ENCODE measurements at places on chromosomes 13 and 19. TPM values are rescaled to one million over a fixed set of nuclear protein-coding genes. Genes with fewer than 3 reads are reported as not detected.

DNA sequence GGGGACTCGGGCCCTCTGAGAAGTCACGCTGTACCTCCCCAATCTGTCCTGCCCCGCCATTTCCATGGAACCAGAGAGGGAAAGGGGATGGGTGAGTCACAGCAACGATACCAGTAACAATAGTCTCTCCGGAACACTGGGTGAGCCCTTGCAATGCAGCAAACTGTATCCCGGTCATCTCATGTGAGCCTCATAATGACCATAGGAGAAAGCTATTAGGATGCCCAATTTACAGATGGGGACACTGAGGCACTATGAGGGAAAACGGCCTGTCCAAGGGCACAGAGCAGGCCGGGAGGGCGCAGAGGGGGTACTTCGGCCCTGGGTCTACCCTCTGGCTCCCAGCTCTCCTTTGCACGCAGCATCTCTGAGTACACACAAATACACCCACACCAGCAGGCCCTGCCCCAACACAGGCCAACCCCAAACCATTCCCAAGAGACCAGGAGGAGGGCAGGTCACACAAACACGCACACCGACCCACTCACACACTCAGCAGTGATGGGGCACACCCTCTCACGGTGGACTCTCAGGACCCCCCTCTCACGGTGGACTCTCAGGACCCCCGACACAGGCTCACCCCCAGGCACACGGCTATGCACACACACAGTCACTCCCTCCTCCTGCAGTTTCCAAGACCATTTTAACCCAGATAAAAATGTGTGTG lies 18.2 kb downstream of the LRRC4B start:
- no peak for DNase-seq
- H3K36me3 ChIP-seq = no peaks in the 10 kb centered on the region
- H3K27me3 ChIP-seq = peaks cover 41% of the 10 kb centered on the region
- H3K4me1 ChIP-seq = peaks cover 3% of the 10 kb centered on the region
- no peak overlapping the region for H3K4me3 ChIP-seq

- H3K27me3 ChIP-seq = no peaks in the 10 kb centered on the region
- H3K36me3 ChIP-seq = peaks cover 41% of the 10 kb centered on the region
- no peak for DNase-seq
- H3K27ac ChIP-seq = peak overlapping the region; percentile 49
- H3K4me1 ChIP-seq = peaks cover 37% of the 10 kb centered on the region
- no peak overlapping the region for H3K4me3 ChIP-seq
Observed at GRCh38 chr19:55611983-55612645, 6.7 kb downstream of the ZNF865 start.

DNA sequence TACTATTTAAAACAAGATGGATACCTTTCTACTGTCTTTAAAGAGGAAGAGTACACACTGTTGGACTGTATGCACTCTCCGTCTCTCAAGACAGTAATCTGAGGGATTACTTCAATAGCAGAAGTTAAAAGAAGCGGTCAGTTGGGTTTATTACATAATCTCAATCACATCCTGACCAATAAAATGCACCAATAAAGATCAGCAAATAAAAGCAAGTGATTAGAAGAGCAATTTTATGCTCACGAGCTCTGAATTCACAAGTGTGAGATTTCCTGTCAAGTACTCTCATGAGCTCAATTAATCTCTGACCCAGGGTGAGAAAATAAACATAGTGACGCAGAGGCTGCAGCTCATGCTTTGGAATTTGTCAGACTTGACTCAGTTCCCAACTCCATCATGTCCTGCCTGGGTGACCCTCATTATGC lies 12.2 kb downstream of the ABCC4 start:
- H3K4me1 ChIP-seq = no peaks in the 10 kb centered on the region
- H3K36me3 ChIP-seq = no peaks in the 10 kb centered on the region
- H3K27me3 ChIP-seq = no peaks in the 10 kb centered on the region
- H3K27ac ChIP-seq = no peak overlapping the region

DNA sequence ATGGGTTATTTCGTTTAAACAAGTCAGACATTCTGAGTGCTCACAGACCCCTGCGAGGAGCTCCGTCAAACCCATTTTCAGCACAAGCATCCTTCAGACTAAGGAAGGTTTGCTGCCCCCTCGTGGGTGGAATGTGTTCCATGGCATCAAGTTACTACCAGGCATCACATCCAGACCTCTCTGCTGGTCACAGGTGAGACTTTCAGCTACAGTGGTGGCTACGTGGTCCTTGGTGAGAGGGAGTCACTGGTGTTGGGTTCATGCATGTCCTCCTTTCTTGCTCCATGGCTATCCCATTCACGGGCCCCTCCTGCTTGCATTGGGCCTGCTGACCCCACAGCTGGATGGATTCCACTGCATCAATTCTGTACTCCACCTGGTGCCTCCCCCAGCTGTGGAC lies 9.1 kb upstream of the LILRB5 start:
- no peaks in the 10 kb centered on the region for H3K4me1 ChIP-seq
- H3K27ac ChIP-seq = no peak overlapping the region
- H3K4me3 ChIP-seq = no peak overlapping the region
- peaks cover 11% of the 10 kb centered on the region for H3K27me3 ChIP-seq
- DNase-seq = peak; percentile 91

PODNL1 gene
- total RNA-seq = not detected

GRCh38 chr19:39839678-39840327 lies 5.8 kb upstream of the DYRK1B start:
- no peaks in the 10 kb centered on the region for H3K27me3 ChIP-seq
- H3K4me1 ChIP-seq = peaks cover 41% of the 10 kb centered on the region
- H3K4me3 ChIP-seq = no peak overlapping the region
- H3K27ac ChIP-seq = peak overlapping the region; percentile 57
- DNase-seq = no peak
- H3K36me3 ChIP-seq = peaks cover 63% of the 10 kb centered on the region

DNA sequence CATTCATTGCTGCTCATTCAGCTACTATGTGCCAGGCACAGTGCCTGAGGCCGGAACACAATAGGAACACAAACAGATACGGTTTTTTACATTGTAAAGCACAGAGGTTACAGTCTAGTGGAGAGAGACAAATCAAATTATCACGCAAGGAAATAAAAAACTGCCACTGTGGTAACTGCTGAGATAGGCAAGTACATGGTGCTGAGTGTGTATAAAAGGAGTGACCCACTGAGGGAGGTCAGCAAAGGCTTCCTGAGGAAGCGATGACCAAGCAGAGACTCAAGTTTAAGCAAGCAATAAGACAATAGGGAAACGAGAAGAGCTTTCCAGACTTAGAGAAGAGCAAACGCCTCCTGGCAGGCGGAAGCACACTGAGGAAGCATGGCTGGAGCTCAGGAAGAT lies 56.4 kb downstream of the NUFIP1 start:
- H3K36me3 ChIP-seq = no peaks in the 10 kb centered on the region
- H3K4me3 ChIP-seq = no peak overlapping the region
- DNase-seq = no peak
- H3K4me1 ChIP-seq = peaks cover 8% of the 10 kb centered on the region

- no peak overlapping the region for H3K4me3 ChIP-seq
- H3K36me3 ChIP-seq = peaks cover 3% of the 10 kb centered on the region
- H3K4me1 ChIP-seq = no peaks in the 10 kb centered on the region
- no peak overlapping the region for H3K27ac ChIP-seq
- peak; percentile 55 for DNase-seq
Observed at GRCh38 chr19:50252111-50252886, 48.9 kb downstream of the MYH14 start.

- no peak overlapping the region for H3K27ac ChIP-seq
- H3K36me3 ChIP-seq = no peaks in the 10 kb centered on the region
- no peaks in the 10 kb centered on the region for H3K27me3 ChIP-seq
- no peaks in the 10 kb centered on the region for H3K4me1 ChIP-seq
Observed at GRCh38 chr13:67101730-67102467, 128.2 kb downstream of the PCDH9 start.

KCNN4 gene
- total RNA-seq = 49.6 TPM

DNA sequence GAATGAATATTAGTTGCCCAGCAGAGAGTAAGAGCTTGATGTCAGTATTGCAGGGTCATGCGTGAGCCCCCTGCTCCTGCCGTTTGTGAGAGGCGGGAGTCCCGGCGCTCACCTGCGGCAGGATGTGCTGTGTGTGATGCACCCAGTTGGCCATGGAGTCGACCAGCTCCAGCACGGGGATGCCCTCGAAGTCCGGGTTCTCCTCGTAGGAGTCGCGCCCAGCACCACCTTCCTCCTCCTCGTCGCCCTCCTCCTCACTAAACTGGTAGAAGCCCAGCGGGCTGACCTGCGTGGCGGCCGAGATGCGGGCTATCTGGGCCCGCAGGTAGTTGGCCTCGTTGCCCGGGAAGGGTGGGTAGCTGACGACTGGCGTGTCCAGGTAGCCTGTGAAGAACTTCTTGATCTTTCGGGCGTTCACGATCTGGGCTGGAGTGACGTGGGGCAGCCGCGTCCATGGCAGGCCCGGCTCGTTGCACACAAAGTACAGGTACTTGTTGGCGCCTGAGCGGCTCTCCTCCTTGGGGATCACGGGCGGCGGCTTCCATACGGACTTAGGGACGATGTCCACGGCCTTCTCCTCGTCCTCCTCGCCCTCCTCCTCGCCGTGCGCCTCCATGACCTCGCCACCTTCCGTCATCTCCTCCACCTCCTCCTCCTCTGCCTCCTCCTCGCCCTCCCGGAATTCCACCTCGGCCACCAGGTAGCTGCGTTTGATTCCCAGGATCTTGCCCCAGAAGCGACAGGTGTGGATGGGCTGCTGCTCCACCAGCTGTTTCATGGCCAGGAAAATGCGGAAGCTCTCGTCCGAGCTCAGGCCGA lies 10.8 kb downstream of the RSPH6A start:
- H3K27ac ChIP-seq = no peak overlapping the region
- peaks cover 1% of the 10 kb centered on the region for H3K27me3 ChIP-seq
- no peak overlapping the region for H3K4me3 ChIP-seq
- peaks cover under 1% of the 10 kb centered on the region for H3K4me1 ChIP-seq

DNA sequence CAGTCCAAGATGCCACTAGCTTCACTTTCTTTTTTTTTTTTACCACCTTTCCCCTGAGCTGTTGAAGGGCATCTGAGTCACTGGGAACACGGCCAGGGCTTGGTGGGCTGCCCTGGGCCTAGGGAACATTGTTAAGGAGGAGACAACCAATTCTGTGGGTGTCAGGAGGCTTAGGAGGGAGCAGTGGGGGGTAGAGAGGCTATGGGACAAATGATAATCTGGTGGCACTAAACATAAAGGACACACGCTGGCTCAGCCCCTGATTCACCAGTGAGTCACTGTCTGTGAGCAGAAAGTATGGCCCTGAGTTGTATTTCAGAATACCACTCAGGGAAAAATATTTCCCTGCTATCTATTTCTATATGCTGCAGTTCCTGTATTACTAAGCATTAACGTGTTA lies 207.8 kb downstream of the DCLK1 start:
- DNase-seq = no peak
- H3K27me3 ChIP-seq = no peaks in the 10 kb centered on the region
- H3K4me3 ChIP-seq = no peak overlapping the region
- H3K27ac ChIP-seq = no peak overlapping the region
- H3K4me1 ChIP-seq = no peaks in the 10 kb centered on the region

DNA sequence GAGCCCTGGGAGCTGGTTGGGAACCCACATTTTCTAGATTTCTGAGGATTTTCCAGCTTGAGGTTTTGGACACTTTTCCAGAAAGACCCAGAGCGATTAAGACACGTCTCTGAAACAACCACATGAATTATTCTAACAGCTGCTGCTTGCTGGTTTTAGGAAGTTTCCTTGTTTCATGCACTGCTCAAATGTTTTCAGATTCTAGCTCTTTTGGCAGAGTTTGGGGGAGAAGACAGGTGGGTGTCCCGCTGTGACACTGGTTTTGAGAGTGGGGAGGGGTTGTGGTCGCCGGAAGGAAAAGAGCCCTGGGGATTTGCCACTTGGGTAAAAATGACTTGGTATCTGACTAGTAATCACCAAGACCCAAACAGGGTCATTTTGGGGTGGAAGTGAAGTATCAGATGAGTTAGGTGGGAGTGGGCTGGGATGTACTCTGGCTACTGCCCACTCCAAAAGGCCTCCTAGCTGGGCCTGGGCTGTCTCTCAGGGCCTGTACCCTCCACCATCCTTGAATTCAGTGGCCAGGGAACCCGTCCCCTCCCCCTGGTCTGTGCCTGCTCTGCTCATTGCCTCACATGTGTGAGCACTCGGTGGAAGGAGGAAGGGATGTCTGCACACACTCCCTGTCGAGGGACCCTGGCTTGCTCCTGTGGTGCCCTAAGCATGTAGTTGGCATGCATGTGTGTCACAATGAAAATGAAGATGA lies 13.2 kb downstream of the GATAD2A start:
- H3K4me3 ChIP-seq = no peak overlapping the region
- H3K36me3 ChIP-seq = peaks cover 24% of the 10 kb centered on the region
- H3K27me3 ChIP-seq = no peaks in the 10 kb centered on the region
- H3K4me1 ChIP-seq = peaks cover 74% of the 10 kb centered on the region

- no peak overlapping the region for H3K4me3 ChIP-seq
- no peak for DNase-seq
- peaks cover 75% of the 10 kb centered on the region for H3K4me1 ChIP-seq
- peak overlapping the region; percentile 46 for H3K27ac ChIP-seq
- H3K27me3 ChIP-seq = no peaks in the 10 kb centered on the region
Observed at GRCh38 chr13:40488869-40489391, 177.5 kb downstream of the FOXO1 start.

DNA sequence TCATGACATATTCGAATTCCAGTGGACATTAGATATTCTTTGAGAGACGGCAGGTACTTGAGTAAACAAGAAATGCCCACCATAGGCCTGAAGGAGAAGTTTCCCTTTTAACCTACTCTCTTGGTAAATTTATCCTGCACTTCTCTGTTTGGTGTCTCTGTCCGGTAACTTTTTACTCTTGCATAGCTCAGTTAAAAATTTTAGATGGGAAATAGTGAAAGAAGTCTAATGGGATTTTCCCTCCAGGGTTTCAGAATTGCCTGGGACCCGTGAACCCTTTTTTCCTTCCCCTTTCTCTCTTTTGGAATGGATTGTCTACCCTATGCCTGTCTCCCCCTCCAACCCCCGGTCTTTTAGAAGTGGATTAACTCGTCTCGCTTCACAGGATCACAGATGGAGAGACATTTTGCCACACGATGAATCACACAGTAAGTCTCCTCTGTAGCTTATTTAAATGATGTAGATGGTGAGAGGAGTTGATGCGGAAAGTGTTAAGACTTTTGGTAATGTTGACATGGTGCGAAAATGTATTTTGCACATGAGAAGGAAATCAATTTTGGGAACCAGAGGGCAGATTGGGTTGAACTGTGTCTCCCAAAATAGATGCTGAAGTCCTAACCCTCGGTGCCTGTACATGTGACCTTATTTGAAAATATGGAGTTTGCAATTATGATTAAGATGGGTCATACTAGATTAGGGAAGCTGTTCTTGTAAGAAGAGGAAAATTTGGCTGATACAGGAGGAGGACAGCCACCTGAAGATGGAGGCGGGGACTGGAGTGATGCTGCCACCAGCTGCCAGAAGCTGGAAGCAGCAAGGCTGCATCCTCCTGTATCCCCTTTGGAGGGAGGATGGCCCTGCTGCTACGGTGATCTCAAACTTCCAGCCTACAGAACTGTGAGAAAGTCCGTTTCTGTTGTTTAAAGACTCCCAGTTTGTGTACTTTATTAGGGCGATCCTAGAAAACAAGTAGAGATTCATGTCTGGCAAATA lies 711 bp upstream of the MIPEP start:
- H3K27me3 ChIP-seq = no peaks in the 10 kb centered on the region
- peaks cover 3% of the 10 kb centered on the region for H3K36me3 ChIP-seq
- DNase-seq = no peak
- peaks cover 21% of the 10 kb centered on the region for H3K4me1 ChIP-seq
